ENCODE measurements at places on chromosomes 7 and 10. TPM values are rescaled to one million over a fixed set of nuclear protein-coding genes. Genes with fewer than 3 reads are reported as not detected.
A peak's percentile ranks its signal among the peaks of the same experiment; 100 is the strongest.

Gene AZGP1
- not detected for total RNA-seq

DNA sequence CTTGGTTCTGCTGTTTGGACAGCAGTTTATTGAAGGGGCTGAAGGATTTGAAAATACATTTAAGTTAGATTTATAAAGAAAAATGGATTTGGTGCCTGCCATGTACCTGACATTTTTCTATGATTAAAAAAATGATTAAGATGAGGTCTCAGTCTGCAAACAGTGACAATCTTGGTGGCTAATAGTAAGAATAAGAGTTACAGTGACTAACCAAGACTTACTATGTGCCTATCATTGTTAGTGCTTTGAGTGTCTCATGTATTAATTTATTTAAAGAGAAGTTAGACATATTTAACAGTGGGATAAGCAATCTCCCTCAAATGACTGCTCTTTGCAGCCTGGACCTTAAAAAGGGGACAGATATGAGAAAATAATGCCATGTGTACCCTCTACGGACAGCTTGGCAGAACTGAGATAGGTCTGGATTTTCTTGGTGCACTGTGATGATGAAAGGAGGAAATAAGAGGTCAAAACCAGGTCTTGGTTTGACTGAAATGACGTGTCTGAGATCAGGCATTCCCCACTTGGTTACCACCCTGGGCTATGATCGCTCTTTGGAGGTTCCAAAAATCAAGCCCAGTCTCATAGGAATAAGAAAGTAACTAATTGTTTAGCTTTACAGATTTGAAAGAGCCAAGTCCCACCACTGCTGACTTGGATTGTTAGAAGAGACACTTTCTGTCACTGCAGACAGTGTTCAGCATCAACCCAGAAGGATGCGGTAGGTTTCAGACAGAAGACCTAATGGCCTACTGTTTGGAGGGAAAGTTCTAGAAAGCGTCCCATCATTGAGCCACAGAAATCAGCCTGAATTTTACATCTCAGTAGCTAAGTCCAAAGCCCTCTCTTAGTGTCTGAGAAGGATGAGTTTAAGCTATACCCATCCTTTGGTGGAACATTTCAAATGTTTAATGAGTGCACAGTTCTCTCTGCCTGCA is 2.1 kb downstream of the CASP7 start:
- peak; percentile 16 for DNase-seq

DNA sequence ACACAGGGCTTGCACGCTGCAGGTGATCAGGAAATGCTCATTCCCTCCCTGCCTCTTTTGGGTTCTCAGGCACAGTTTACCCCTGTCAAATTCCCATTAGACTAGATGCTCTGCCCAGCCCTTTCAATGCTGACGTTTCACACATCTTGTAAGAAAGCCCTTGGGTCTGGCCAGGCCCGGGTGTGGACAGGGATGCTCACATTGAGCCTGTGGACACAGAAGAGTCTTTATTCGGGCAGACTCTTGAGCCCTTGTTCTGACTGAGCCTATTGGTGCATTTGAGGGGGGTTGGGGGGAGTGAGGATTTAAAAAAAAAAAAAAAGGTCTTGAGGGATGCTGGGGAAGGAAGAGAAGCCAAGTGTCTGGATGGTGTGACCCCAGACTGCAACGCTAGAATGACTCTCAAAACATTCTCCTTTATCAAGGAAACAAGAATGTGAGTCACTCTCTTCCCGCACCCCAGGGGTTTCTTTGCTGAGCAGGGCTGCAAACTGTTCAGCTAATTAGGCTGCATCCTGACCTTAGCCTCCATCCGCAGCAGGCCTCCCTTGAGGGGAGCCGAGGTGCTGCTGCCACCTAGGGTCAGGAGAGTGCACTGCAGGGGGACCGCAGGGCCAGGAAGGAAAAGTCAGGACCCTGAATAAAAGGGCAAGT is 53.6 kb upstream of the TMEM72 start:
- DNase-seq: peak; percentile 81

DNA sequence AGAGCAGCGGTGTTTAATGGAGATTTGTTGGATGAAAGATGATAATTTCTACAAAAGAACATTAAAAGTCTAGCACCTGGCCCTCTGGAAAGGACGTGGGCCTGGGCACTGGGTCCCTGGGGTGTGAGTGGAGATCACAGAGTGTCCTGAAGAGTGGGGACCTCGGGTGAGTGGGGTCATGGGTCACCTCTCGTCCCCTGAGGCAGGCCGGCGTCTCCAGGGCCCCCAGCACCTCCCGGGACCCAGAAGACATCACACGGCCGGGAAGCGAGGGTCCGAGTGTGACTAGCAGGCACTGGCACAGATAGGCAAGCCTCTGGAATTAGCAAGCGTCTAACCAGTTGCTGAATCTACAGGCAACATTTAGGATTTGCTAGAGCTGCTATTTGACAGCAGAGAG is 257.2 kb downstream of the MAD1L1 start:
- no peak for DNase-seq

DNA sequence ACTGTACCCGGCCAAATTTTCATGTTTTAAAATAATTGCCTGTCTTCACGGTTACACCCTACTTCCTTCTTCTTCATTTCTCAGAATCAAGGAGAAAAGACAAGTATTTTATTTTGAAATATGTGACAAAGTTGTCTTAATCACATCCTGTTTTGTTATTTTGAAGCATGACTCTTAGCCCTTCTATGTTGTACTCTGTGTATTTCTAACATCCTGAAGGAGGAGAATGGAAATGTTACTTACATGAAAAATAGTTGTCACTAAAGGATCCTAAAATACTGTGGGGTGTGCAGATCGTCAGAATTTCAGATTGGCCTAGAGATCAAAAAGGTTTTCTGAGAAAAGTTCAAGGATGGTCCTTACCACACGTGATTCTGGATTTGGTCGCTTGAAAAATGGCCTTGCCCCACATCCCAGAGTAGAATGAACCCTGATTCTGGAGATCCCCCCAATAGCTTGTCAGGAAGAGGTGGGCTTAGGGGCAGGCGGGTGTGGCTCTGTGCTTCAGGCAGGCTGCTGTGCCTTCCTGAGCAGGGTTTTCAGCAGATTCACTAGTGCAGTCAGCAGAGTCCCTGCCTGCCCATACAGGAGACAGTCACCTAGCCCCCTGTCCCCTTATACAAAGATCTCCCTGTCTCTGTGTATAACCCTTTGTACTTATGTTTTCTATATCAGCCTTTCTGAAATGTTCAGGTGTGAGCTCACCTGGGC is 8.6 kb downstream of the UPP1 start:
- DNase-seq: peak; percentile 54

GRCh38 chr7:3438352-3438751 is 137.3 kb downstream of the SDK1 start:
- DNase-seq: no peak

DNA sequence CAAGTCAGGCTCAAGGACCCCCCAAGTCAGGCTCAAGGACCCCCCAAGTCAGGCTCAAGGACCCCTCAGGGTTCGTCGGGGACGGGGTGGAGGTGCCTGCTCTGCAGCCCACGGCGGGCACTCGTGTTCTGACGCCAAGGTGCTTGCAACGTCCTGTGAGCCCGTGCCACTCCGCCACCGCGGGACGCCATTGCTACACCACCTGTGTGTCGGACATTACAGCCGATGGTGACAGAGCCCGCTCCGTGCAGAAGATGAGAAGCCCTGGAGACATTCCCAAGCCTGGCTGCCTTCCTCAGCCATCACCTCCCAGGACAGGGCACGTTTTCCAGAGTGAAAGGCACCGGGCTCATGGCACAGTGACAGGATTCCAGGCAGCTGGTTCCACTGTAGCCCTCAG is 97.7 kb upstream of the DNAAF5 start:
- DNase-seq: no peak

DNA sequence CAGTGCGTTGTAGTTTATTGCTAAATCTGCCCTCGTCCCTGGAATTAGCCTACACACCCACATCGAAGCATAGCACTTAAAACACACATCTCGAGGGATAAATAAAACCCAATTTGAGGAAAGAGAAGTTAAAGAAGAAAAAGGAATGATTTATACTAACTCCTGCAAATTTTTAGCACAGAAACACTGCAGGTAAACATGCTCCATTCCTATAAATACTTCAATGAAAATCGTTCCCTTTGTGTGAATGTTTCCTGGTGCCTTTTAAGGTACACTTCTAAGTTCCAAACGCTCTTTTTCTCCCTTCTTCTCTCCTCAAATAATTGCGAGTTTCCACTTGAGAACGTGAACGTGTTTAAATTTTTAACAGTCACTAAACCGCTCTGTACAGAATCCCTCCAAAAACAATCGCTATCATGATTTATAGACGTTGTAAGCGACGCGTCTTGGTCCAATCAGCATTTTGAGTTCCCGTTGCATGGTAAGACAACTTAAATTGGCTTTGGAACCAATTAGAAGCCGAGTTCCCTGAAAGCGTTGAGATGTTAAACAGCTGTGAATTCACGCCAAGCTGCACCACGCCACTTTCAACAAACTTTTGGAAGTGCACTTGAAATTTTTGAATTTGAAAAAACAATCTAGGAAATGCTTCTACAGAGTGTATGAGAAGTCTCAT is 12.5 kb upstream of the EBLN1 start:
- peak; percentile 56 for DNase-seq

DNA sequence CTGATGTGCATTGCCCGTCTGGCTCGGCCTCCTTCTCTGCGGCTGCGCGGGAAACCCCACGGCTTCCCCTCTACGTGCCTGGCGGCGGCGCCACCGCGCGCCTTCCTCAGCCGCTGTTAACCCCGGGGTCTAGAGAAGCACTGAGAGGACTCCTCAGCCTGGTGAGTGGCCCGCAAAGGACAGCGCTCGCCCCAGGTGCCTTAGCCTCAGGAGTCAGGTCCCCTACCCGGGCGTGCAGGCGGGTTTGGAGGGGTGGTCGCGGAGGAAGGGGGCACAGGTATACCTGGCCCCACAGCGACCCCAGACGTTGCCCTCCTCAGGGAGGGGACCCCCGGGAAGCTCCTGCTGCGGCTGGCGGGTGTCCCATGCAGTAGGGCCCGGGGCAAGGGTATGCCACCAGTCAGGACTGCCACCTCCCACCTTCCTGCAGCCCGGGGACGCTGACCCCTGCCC is 51.0 kb downstream of the ARL5B start:
- DNase-seq: no peak

Gene NUTM2B
- not detected for total RNA-seq

DNA sequence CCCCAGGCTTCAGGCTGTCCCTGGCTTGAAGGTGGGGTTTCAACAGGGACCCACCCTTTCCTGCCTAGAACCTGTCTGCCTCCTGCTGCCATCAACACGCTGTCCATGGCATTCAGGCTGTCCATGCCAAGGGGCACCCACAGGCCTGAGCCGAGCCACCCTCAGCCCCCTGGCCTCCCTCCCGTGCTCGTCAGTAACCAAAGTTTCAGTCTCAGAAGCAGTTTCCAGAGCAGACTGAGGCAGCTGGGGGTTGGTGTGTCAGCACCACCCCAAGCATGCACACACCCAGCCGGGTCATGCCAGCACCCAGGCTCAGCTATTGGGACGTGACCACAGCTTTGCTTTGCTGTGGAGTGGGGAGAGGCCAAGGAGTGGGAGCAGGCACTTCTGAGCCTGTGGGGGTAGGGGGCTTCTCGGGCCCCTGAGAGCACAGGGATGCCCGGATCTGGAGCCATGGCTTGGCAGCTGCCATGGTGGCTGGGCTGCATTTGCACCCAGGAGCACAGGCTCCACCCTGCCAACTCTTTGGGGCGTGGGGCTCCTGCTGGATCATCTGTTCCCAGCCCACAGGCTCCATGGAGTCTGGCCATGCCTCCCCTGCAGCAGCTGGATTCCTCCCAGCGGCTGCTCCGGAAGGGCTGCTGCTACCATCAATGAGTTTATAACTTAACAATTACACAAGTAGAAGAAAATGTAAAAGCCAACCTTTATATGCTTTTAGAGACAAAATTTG is 314.5 kb upstream of the SEMA3C start:
- peak; percentile 68 for DNase-seq

GRCh38 chr7:101901661-101902491 is 84.5 kb downstream of the CUX1 start:
- peak; percentile 64 for DNase-seq
